NCI-H345 (cell line): ENCODE measurements at places on chromosomes 7 and 10.

GRCh38 chr7:84684836-84685480, 490.4 kb upstream of the SEMA3A start:
- DNase-seq: no peak

DNA sequence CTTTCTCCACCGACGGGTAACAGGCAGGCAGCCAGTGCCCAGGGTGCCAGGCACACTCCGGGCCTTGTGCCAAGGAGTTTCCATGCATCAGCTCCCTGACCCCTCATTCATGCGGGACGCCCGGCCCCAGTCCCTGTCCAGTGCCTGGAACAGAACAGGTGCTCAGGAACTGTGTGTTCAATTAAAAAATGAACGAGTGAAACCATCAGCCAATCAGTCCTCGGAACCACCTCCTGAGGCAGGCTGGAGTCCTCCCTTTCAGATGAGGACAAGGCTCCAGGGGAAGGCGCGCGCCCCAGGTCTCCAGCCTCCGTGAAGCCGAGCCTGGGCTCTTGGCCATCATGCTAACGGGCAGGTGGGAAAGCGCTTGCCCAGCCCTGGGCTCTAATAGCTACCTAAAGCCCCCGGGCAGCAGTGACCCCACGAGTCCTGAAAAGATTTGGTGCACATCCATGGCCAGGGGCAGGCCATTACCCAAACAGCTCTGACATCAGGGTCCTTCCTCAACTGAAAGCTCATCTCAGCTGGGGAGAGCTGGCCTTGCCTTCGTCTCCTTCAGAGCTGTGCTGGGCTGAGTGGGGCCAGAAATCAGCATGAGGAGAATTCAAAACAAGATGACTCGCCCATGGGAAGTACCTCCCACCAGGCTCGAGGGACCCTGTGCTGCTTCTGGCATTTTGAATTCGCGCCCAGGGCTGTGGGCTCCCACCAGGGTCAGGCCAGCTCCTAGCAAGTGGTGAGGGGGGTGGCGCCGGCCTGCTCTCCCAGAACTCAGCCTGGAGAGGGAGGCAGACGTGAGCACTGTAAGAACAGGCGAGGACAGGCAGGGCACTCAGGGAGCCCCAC, 200.5 kb downstream of the MAD1L1 start:
- DNase-seq: no peak

- DNase-seq: peak; percentile 3
Measured at GRCh38 chr7:17130281-17131059, 168.0 kb upstream of the AHR start.

DNA sequence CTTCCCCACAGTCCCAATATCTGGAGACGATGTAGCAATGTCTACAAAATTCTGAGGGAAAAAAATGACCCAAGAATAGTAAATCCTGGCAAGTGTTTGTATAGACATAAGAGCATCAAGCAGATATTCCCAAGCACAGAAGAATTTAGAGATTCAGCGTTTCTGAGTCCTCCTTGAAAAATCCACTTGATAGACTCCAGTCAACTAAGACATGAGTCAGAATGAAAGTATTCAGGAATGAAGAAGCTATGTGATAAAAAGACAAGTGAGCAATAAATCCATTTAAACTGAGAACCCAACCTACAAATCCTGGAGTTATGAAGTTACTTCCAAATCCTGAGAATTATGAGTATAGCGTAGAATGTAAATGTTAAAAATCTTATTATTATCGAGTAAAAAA, 86.1 kb upstream of the NPY start:
- DNase-seq: no peak

DNA sequence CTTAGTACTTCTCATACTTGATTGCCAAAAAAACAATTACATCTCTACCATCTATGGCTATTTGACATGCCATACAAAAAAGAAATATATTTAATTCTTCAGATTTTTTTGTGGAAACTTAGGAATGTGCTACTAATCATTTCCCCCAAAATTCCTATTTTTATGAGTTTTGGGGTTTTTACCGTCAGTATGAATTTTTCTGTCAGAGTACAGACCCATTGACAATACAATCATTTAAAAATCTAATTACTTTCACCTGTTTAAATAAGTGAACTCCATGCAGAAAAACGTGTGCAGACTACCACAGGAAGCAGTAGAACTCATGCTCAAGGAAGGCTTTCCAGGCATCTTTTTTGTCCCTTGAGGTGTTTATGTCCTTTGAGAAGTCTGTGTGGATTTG, 48.8 kb upstream of the FOXP2 start:
- no peak for DNase-seq

GRCh38 chr7:92717623-92717992, 118.8 kb downstream of the CDK6 start:
- DNase-seq: no peak

- DNase-seq: no peak
Measured at GRCh38 chr10:128629111-128630096, 503.2 kb upstream of the MKI67 start.

DNA sequence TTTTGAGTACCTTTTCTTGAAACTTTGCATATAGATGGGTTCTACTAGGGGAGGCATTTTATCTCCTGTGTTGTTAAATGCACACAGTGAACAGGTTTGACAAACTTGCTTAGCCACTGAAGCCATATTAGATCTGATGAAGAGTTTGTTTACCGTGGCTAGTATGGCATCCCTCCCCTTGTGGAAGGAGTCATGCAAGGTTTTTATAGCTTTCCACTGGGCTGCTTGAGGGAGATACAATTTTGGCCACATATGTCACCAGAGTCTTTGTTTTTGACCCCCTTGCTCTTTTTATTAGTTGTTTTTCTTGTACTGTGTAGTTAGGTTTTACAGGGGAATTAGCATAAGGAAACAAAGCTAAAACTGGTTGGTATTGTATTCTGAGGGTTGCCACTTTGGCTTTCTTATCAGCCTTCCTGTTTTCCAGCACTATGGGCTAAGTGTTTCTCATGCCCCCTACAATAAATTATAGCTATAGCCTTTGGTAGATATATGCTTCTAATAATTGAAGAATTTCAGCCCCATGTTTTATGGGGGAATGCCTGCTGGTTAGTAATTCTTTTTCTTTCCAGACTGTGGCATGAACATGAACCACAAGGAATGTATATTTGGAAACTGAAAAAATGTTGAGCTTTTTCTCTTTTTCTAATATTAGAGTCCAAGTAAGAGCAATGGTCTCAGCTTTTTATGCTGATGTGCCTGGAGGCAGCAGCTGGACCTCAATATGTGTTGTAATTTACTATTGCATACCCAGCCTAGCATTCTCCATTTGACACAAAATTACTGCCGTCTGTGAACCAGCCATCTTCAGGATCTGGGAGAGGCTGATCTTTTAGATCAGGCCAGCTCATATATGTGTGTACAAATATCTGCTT, 18.4 kb upstream of the STEAP2 start:
- DNase-seq: no peak

GRCh38 chr7:142838461-142839213, 16.2 kb upstream of the EPHB6 start:
- DNase-seq: no peak

- no peak for DNase-seq
Measured at GRCh38 chr7:31814187-31814586, 127.2 kb downstream of the PPP1R17 start.

- DNase-seq: no peak
Measured at GRCh38 chr7:82175319-82175718, 268.3 kb downstream of the CACNA2D1 start.

- no peak for DNase-seq
Measured at GRCh38 chr7:88306590-88307048, at the start of gene STEAP4. Gene STEAP4 (minus strand): TSS chr7:88306894. CDS start chr7:88284269, 22,625 bp downstream.

GRCh38 chr10:132803416-132804210, 17.7 kb upstream of the NKX6-2 start:
- no peak for DNase-seq

DNA sequence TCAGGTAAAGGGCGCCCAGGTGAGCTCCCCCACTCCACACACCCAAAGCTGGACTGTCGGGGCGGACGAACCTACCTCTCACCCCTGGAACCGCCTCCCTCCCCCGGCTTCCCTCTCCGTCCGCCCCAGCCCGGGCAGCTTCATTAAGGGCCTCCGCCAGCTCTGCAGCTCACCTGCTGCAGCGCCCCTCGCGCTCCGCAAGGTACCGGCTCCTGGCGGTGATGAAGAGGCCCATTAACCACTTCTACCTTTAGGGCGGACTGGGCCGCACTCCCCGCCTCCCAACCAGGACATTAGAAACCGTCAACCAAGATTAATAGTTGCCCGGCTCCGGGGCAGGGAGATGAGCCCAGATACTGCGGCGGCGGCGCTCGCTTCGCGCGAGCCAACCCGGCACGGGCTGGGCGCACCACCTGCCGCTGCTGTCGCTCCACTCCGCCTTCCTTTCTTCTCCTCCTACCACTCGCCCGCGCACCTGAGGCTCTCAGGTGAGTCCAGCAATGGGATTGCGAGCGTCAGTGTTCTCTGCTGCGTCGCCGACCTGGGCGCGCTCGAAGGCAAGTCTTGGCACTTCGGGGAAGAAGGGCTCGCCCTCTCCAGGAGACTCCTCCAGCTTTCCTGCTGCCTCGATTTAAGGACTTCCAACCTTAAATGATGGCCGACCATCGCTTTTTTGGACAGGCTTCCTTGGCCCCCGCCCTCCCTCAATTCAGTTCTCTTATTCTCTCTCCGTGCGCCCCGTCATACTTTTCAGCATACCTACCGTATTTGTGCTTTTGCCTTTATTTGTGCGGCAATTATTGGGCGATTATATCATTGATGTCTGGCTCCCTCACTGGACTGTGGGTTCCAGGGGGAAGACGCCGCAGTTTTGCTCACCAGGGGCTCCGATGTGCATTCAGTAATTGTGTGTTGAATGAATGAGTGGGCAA, 13.6 kb upstream of the KAZALD1 start:
- DNase-seq: peak; percentile 71

- no peak for DNase-seq
Measured at GRCh38 chr10:12448729-12449391, 99.5 kb downstream of the CAMK1D start.

DNA sequence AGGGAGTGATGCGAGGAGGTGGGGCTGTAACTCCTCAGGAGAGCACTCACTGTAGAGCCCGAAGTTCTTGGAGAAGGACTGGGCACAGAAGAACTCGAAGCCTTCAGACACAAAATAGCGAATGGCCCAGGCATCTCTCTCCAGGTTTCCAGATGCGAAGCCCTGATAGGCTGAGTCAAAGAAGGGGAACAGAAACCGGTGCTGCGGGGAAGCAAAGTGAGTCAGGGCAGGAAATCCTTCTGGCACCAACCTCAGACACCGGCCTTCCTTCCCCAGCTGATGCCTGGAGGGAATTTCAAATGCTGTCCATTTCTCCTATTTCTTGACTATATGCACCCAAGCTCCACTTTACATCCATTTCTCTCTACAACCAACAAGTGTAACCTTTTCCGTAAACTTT, 26.8 kb downstream of the GOT1 start:
- no peak for DNase-seq
